ENCODE measurements at places on chromosomes 7 and 10. TPM values are rescaled to one million over a fixed set of nuclear protein-coding genes. Genes with fewer than 3 reads are reported as not detected.
A peak's percentile ranks its signal among the peaks of the same experiment; 100 is the strongest.

GRCh38 chr7:10855583-10855982 is 118.1 kb upstream of the PHF14 start:
- no peak for DNase-seq

DNA sequence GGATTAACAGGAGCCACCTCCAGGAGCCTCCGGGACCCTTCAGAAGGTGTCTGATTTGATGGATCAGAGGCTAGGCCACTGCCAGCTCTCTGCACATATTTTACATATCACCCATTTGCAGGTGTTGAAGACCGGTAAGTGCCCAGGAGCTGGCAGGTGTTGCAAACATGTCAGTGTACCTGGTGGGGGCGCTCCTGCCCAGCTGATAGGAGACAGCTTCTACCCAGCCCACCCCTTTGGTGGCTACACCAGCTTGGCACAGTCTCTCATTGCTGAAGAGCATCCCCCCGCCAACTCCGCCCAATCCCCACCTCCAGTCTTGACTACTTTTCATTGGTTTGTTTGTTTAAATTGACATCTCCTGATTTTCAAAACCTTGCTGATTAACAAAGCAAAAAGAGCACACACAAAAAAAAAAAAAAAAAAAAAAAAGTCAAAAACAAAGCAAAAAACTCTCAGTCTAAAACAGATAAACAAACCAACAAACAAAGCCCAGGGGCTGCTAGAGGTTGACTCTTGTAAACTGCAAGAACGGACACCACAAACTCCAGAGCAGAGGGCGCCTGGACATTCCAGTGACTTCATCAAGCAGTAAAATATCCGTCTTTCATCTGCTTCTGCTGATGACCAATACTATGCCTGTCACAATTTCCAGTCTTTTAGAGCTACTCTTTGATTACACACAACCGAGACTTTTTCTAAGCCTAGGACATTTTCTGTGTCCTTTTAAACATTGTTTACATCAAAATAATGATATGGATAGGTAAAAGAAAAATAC is 275.3 kb downstream of the NRG3 start:
- DNase-seq: no peak

The NXPH1 gene
- total RNA-seq: not detected

- no peak for DNase-seq
Measured at GRCh38 chr7:41870461-41871138, 167.7 kb upstream of the INHBA start.

The PAX2 gene
- total RNA-seq: 2.7 TPM

- peak; percentile 72 for DNase-seq
Measured at GRCh38 chr7:36227223-36227622, 74.2 kb downstream of the EEPD1 start.

The LAMB1 gene
- total RNA-seq: 29.3 TPM

DNA sequence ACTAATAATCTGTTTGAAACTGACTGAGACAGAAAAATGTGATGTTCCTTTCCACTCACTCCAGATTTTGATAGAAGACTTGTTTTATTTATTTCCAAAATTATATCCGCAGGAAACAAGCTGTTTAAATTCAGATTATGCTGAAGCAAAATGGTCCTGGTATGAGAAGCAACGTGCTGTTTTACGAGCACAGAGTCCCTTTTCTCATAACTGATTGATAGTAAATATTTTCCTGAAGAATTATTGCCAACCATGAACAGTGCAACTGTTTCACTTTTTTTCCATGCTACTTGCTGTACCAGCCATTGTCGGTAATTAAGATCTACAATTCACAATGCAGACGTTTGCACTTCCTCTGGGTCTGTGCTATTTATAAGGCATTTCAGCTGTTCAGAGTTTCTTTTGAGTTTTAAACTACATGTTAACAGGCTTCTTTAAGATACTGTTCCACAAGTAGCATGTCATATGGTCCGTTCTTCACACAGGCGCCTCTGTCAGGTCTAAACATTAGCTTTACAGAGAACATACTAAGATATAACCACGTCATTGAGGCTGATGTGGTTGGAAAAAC is 103.8 kb downstream of the POLL start:
- DNase-seq: no peak

DNA sequence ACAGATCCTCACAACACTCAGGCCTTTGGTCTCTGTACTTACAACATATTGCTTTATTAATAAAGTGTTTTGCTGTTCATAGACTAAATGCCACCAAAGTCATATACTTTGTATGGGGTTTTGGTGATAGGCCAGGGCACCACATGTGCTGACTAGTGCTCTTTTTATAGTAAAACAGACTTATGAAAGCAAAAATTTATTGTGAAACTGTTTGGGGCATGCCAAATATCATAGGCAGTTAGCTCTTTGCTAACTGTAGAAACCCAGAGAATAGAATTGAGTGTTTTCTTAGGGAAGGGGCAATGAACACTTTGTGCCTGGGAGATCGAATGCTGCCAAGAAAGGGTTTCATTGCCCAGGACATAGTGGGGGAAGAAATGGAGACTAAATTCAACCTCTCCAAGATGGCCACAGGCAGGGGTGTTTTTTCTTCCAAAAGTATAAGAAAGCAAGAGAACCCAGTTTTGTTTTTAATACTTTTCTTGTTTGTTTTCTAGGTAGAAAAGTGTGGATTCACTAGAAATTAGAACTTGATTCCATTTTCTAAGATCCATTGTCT is 142.7 kb downstream of the TRIL start:
- no peak for DNase-seq

The PIK3AP1 gene
- total RNA-seq: 4.6 TPM

DNA sequence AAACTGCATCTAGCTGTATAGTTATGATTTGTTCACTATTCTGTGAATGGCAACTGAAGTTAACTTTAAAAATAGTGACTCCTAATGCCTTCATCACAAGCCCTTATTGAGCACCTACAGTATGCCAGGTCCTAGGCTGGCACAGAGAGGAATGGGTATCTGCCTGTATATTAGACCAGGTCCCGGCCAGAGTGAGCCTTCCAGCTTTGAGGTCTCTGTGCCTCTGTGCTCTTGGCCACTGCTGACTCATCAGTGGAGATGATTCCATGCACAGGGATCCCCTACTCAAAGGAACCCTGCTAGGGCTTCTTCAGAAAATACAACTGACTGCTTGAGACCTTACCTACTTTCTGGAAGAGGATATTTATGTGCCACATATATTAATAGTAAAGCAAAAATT is 118.4 kb downstream of the GFRA1 start:
- no peak for DNase-seq

The SCART1 gene
- total RNA-seq: 5.0 TPM

- DNase-seq: no peak
Measured at GRCh38 chr7:46695051-46695708, 774.1 kb upstream of the IGFBP3 start.

The ASIC3 gene
- 2.5 TPM for total RNA-seq

DNA sequence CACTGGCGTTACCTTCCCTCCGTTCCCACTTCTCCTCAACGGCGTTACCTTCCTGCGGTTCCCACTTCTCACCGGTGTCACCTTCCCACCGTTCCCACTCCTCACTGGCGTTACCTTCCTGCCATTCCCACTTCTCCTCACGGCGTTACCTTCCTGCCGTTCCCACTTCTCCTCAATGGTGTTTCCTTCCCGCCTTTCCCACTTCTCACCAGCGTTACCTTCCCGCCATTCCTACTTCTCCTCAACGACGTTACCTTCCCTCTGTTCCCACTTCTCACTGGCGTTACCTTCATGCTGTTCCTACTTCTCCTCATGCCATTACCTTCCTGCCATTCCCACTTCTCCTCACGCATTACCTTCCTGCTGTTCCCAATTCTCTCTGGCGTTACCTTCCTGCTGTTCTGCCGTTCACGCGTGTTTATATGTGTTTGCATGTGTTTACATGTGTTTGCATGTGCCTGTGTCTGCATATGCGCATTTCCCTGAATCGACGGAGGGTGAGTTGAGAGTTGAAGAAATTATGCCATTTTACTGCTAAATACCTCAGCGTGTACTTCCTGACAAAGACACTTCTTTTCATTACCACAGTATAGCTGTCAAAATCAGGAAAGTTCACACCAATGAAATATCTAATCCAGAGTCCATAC is 23.2 kb upstream of the CFAP46 start:
- no peak for DNase-seq

DNA sequence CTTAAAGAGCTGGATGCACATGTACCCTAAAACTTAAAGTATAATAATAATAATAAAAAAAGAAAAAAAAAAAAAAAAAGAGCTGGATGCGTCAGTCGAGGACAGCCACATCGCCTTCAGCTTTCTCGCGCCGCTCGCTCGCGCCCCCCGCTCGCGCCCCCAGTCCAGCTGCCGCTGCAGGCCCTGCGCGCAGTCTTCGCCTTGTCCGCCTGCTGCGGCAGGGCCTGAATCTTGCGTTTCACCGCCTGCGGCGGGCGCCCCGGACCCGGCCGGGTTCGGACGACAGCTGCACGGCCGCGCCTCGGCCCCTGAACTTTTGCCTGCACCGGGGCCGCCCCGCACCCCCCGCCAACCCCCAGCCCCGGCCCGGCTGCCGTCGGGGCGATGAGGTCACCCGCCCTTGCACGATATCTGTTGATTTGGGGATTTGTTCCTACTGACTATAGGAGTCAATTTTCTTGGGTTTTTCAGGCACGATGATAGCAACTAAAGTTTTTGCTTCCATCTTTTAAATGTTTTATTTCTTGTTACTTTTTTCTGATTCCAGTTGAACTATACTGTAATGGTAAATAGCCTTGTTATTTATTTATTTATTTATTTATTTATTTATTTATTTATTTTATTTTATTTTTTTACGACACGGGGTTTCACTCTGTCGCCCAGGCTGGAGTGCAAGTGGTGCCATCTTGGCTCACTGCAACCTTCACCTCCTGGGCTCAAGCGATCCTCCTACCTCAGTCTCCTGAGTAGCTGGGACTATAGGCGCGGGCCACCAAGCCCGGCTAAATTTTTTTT is 33.5 kb upstream of the CPN1 start:
- no peak for DNase-seq

The SLC4A2 gene
- total RNA-seq: 108 TPM

The FAM149B1 gene
- total RNA-seq: 11.7 TPM

GRCh38 chr7:32942415-32943251 is 14.6 kb upstream of the FKBP9 start:
- DNase-seq: peak; percentile 75

The CAV2 gene
- total RNA-seq: 62.7 TPM

DNA sequence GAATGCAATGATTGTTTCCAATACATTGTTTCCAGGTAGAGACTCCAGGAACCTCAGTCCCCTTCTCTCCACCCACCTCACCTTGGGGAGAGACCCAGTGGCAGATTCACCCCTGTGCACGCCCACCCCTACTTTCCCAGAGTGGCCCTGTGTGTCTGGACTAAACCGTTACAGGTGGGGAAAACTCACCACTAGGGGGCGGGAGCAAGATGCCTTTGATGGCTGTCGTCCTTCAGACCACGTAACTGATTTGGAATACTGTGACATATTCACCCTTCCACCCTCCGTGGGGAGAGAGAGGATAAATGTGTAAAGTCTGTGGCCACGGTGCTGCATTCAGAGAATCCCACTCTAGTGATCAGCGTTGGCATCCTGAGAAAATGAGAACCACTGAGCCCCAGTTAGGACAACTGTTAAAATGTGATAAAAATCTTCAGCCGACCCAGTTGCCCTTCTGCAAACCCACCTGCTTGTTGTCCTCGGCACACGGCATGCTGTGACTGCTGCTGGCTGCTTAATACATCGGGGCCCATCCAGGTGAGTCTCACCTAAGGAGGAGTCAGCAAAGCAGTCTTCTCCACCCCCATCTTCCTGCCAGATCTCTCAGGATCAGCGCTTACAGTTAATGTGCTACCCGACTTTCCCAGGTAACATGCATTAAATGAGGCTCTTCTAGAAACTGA is 41.5 kb upstream of the NMT2 start:
- DNase-seq: peak; percentile 75

- DNase-seq: no peak
Measured at GRCh38 chr10:122001698-122002097, 12.7 kb downstream of the TACC2 start.

The ADIRF gene
- total RNA-seq: 417 TPM

The RBM20 gene
- total RNA-seq: 4.1 TPM

- DNase-seq: peak; percentile 52
Measured at GRCh38 chr10:59625721-59626522, 83.7 kb downstream of the SLC16A9 start.

DNA sequence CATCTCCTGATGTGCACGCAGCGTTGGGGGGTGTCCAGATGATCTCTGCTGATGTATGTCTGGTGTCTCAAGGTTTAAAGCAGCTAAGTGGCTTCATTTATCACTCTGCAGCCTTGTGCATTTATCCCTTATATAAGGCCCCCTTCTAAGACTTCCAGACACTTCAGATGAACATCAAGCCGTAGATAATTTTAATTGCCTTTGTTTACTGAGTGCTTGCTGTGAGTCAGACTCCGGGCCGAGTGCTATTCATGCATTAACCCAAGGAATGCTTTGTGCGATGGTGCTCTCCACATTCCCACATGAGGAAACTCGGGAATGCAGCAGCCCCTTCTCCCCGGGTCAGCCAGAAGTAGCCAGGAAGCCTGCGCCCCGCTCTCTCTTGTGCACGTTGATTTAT is 328.6 kb upstream of the COBL start:
- no peak for DNase-seq

DNA sequence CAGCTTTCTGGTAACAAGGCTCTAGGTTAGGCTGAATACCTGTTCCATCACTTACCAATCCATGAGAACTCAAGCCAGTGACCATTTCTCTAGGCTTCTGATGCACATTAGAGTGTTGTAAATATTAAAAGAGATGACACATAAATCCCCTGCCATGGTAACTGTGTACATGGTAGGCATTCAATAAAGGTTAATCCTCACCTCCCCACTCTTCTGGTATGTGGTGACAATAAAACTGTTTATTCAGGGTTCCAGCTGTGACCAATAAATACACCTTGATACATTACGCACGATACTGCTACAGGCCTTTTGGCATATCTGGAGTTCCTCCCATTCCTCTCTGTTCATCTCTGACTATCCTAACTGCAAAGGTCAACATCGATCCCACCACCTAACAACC is 171.9 kb downstream of the SRPK2 start:
- DNase-seq: no peak

- DNase-seq: peak; percentile 63
Measured at GRCh38 chr7:2820508-2820934, 23.6 kb downstream of the GNA12 start.

The NPFFR1 gene
- total RNA-seq: 1.1 TPM

The CFAP69 gene
- total RNA-seq: 11.5 TPM

The GARIN1A gene
- 0.36 TPM for total RNA-seq

DNA sequence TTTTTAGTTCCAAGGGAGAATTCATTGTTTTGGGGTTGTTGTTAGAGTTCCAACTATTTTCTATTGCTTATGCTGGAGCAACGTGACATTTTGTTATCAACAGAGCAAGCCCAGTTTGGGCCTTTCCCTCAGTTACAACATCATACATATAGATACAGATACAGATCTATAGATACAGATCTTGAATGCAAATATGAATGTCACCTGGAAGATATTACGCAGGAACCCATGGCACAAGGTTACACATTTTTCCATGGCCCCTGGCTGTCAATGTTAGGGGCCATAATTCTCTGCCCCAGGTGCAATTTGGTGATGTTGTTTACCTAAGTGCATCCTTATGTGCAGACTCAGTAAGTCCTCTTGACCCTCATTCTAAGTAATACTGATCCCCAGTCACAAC is 3.6 kb upstream of the PODXL start:
- DNase-seq: no peak
